ENCODE measurements at places on chromosomes 7 and 10. TPM values are rescaled to one million over a fixed set of nuclear protein-coding genes. Genes with fewer than 3 reads are reported as not detected.

DNA sequence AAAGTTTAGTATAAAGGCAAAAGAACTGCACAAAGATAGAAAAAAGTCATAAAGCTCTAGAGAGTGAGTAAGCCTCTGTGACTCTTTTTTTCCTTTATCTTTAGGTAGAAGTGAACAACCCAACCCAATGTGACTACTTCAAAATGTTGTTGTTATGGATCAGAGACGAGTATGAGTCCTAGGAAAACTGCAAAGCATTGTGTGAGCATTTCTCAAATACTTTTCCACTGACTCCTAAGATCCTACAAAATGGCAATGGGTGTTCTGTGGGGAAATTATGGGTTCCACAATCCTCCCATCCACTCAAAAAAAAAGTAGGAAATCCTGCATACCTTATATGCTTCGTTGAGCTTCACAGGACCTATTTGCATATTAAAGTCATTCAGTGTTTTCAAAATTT lies 177.1 kb downstream of the DGKI start:
- no peak overlapping the region for H3K27ac ChIP-seq
- H3K4me3 ChIP-seq, result no peak overlapping the region
- H3K4me1 ChIP-seq, result no peaks in the 10 kb centered on the region
- DNase-seq, result no peak
- H3K27me3 ChIP-seq, result peaks cover 2% of the 10 kb centered on the region
- H3K36me3 ChIP-seq, result no peaks in the 10 kb centered on the region

- peaks cover 28% of the 10 kb centered on the region for H3K4me1 ChIP-seq
- H3K4me3 ChIP-seq, result no peak overlapping the region
- H3K36me3 ChIP-seq, result no peaks in the 10 kb centered on the region
- no peaks in the 10 kb centered on the region for H3K27me3 ChIP-seq
Measured at GRCh38 chr10:63720072-63720537, 198.9 kb downstream of the REEP3 start.

DNA sequence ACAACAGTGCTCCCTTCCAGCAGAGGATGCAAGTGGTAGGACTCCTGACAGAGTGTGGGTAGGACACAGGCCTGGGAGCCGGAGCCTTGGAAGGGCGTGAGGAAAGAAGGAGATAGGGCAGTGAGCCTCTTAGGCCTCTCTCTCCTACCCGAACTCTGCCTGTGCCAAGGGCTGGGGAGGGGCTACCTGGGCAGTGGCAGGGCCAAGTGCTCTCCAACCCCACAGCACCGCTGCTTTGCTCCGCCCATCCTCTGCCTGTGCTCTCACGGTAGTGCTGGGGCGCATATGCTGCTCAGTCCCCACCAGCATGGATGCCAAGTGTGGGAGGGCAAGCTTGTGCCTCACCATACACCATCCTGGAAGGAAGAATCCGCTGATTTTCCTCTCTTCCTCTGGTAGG lies 7.5 kb downstream of the FAM131B start:
- no peaks in the 10 kb centered on the region for H3K36me3 ChIP-seq
- peaks cover 8% of the 10 kb centered on the region for H3K4me1 ChIP-seq
- no peak overlapping the region for H3K27ac ChIP-seq
- no peak overlapping the region for H3K4me3 ChIP-seq
- H3K27me3 ChIP-seq, result no peaks in the 10 kb centered on the region

DNA sequence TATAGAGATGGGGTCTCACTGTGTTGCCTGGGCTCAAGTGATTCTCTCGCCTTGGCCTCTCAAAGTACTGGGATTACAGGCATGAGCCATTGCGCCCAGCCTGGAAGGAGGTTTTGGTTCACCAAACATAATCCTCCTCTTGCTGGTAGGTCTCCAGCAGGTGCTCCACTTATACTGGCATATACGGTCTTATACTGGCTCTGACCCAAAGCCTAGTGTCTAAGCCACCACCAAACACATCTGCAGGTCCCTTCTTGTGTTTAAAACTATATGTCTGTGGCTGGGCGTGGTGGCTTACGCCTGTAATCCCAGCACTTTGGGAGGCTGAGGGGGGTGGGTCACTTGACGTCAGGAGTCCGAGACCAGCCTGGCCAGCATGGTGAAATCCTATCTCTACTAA lies 5.4 kb downstream of the MBLAC1 start:
- no peak for DNase-seq
- peaks cover 28% of the 10 kb centered on the region for H3K4me1 ChIP-seq
- H3K36me3 ChIP-seq, result no peaks in the 10 kb centered on the region
- no peak overlapping the region for H3K27ac ChIP-seq

GRCh38 chr7:108091461-108091831 lies 38.7 kb downstream of the LAMB4 start:
- H3K27ac ChIP-seq, result no peak overlapping the region
- no peaks in the 10 kb centered on the region for H3K27me3 ChIP-seq
- no peak for DNase-seq
- no peaks in the 10 kb centered on the region for H3K36me3 ChIP-seq
- no peak overlapping the region for H3K4me3 ChIP-seq

GRCh38 chr7:116780966-116781365 lies 81.4 kb upstream of the CAPZA2 start:
- no peak for DNase-seq
- peak overlapping the region; percentile 1 for H3K27ac ChIP-seq
- H3K4me1 ChIP-seq, result peaks cover 13% of the 10 kb centered on the region
- no peaks in the 10 kb centered on the region for H3K27me3 ChIP-seq
- H3K36me3 ChIP-seq, result no peaks in the 10 kb centered on the region

GRCh38 chr10:62880162-62880561 lies 64.0 kb upstream of the EGR2 start:
- no peak overlapping the region for H3K27ac ChIP-seq
- no peaks in the 10 kb centered on the region for H3K36me3 ChIP-seq
- no peaks in the 10 kb centered on the region for H3K4me1 ChIP-seq
- H3K4me3 ChIP-seq, result no peak overlapping the region

The WNT8B gene
- total RNA-seq, result not detected

The HTR5A gene
- total RNA-seq, result not detected
